ENCODE measurements at places on chromosomes 6 and 20.

GRCh38 chr6:8075185-8075584, 11.0 kb upstream of the BLOC1S5 start:
- no peak for DNase-seq

- no peak for DNase-seq
Observed at GRCh38 chr6:150118627-150119026, 24.2 kb upstream of the PPP1R14C start.

- no peak for DNase-seq
Observed at GRCh38 chr6:140872885-140873284, 1259.8 kb upstream of the GJE1 start.

DNA sequence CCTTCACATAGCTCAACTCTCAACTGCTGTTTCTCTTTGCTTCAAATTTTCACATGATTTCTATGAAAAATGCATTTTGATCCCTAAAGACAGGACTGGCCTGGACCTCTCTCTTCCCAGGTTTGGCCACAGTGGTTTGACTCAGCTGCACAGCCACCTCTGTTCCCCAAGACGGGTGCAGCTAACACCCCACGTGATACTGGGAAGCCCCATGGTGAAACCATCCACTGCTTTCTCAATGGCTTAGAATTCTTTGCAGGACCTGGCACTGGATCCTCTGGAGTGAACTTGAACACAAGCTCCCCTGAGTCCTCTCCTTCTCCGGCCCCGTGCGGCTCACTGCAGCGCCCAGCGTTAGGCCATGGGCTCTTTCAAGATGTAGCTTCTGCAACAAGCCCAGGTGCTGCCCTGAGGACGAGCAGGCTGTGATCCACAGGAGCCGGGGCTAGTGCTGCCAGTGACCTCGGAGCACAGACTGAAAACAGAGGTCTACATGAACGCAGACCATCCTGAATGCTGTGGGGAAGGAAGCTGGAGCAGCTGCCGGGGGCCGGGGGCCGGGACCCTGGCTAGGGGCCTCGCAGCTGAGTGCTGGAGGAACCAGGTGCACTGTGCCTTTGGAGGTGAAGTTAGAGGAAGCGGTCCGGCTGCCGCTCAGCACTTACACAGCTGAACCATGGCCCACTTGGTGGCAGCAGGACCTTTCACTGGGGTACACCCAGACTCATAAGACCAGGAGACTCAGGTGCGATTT, 58.8 kb upstream of the MPC1 start:
- no peak for DNase-seq

DNA sequence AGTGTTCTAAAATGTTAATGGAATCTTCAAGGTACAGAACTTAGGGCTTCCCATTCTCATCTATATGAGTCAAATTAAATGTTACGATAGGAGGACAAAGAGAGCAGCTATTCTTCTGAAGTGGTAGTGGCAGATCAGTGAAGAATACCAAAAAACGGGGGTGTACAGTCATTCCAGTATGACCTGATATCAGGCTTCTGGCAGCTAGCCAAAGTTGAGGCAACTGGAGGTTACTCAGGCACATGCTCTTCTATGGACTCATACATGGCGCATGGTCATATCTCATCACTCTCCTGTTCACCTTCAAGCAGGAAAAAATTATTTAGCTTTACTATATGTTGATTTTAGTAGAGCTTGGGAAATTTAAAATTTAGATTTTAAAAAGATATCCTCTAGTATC, 1608.8 kb downstream of the GRIK2 start:
- no peak for DNase-seq

DNA sequence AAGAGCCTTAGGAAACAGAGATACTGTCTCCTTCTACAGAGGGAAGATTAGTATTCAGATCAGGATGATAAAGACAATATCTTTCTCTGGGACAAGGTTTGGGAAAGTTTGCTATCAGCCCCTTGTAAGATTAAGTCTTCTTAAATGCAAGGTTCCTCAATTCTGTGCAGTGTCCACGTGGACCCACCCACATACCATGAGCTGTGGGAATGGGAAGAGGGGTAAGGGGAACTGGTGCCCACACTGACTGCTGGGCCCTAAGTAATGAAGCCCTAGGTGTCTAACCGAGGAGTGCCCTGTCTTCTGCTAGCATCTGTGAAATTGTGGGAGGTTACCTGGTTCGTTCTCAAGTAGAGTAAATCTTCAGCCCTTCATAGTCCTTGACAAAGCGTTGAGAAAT, 5.8 kb upstream of the SSTR4 start:
- no peak for DNase-seq

DNA sequence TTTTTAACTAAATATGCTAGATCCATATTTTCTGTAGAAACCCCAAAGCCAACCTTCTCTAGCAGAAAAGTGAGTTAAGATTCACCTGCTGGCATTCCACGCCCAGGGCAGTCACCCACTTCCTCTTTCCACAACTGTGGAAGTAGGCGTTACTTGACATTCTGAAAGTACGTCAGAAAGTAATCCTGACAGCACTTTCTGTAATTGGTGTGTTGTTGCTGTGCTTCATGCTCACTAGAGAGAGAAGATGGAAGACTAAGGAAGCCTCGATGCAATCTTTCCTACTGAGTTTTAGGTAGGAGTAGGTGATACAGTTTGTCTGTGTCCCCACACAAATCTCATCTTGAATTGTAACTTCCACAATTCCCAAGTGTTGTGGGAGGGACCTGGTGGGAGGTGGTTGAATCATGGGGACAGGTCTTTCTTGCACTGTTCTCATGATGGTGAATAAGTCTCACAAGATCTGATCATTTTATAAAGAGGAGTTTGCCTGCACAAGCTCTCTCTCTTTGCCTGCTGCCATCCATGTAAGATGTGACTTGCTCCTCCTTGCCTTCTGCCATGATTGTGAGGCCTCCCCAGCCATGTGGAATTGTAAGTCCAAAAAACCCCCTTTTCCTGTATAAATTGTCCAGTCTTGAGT, 101.1 kb downstream of the MAP3K7 start:
- DNase-seq: no peak

DNA sequence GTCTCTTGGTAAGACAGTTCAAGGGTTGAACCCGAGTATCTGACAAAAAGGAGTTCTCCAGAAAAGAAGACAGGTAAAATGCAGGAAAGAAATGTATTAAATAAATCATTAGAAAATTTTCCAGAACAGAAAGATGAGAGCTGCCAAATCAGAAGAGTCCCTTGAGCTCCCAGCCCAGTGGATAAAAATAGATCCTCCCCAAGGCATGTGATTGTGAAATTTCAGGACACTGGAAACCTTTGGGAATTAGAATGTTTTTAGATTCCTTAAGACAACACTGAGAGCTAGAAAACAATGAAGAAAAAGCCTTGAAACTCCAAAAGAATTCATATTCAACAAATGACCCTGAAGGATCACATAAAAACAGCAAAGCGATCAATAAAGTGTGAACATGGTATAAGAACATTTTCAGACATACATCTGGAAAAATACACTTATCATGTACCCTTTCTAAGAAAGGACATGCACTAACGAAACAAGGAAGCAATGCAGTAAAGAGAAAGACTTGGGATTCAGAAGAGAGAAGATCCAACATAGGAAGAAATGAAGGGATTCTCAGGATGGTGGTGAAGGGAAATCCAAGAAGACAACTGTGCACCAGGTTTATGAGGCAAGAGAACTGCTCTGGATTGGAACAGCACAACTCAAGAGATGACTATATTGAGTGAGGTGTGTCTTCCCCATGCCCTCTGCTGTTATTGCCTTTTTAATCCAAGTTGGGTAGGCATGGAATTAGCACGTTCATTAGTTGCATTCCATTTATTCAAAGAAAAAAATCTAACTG, 390.4 kb downstream of the SYNE1 start:
- no peak for DNase-seq
